ENCODE measurements at places on chromosomes 11 and 22.

- DNase-seq: no peak
Observed at GRCh38 chr11:2792381-2793250, 92.8 kb upstream of the KCNQ1OT1 start.

- DNase-seq: no peak
Observed at GRCh38 chr11:122647736-122648275, 7.7 kb upstream of the UBASH3B start.

DNA sequence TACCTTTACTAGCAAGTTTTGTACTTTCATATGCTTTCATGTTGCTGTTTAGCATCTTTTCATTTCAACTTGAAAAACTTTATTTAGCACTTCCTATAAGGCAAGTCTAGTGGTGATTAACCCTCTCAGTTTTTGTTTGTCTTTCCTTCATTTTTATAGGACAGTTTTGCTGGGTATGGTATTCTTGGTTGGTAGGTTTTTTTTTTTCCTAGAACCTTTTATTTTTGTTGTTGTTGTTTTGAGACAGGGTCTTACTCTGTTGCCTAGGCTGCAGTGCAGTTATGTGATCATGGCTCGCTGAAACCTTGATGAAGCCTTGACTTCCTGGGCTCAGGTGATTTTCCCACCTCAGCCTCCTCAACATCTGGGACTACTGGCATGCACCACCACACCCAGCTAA is 29.9 kb upstream of the SLC5A1 start:
- no peak for DNase-seq

GRCh38 chr22:27135031-27135981 is 477.9 kb downstream of the MIAT start:
- no peak for DNase-seq

- DNase-seq: no peak
Observed at GRCh38 chr11:131297441-131297840, 73.0 kb upstream of the NTM start.

GRCh38 chr11:63536669-63537292 is at the start of gene PLAAT4:
PLAAT4 (plus strand) TSS chr11:63536808; CDS start chr11:63536869, 61 bp downstream.
- DNase-seq: no peak

- DNase-seq: no peak
Observed at GRCh38 chr11:22449441-22449840, 111.3 kb downstream of the SLC17A6 start.

- no peak for DNase-seq
Observed at GRCh38 chr11:74008373-74009229, at the start of gene UCP3. UCP3 (minus strand) TSS chr11:74009085; CDS start chr11:74007042, 2,043 bp downstream.

DNA sequence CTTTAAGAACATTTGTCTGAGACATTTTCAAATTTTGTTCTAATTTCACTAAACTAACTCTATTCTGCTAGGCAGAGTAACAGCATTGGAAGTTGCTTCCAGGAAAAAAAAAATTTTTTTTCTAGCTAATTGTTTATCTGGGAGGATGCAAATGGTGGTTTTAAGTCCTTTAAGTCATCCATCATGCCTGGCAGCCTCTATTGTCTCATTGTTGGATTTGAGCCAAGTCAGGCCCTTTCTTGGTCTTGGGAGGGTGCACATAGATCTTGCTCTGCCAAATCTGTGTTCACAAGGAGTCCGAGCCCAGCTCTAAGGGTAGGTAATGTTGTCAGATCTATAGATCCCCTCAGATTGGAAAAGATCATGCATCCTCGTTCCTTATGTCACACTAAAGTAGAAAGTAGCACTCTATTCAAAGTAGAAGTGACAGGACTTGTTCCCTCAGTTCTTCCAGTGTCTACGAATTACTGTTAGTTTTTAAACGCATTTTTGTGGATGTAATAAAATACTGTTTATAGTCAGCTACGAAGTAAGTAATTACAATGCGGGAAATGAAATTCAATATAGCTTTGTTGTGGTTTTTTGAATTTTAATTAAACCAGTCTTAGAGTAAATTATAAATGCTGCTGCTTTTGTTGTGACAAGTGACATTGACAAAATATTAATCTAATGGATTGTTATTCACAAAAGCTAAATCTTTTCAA is 166.0 kb upstream of the RASSF10 start:
- DNase-seq: no peak

DNA sequence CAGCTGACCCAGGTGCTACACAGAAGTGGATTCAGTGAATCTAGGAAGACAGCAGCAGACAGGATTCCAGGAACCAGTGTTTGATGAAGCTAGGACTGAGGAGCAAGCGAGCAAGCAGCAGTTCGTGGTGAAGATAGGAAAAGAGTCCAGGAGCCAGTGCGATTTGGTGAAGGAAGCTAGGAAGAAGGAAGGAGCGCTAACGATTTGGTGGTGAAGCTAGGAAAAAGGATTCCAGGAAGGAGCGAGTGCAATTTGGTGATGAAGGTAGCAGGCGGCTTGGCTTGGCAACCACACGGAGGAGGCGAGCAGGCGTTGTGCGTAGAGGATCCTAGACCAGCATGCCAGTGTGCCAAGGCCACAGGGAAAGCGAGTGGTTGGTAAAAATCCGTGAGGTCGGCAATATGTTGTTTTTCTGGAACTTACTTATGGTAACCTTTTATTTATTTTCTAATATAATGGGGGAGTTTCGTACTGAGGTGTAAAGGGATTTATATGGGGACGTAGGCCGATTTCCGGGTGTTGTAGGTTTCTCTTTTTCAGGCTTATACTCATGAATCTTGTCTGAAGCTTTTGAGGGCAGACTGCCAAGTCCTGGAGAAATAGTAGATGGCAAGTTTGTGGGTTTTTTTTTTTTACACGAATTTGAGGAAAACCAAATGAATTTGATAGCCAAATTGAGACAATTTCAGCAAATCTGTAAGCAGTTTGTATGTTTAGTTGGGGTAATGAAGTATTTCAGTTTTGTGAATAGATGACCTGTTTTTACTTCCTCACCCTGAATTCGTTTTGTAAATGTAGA is 1.7 kb downstream of the MALAT1 start:
- no peak for DNase-seq

DNA sequence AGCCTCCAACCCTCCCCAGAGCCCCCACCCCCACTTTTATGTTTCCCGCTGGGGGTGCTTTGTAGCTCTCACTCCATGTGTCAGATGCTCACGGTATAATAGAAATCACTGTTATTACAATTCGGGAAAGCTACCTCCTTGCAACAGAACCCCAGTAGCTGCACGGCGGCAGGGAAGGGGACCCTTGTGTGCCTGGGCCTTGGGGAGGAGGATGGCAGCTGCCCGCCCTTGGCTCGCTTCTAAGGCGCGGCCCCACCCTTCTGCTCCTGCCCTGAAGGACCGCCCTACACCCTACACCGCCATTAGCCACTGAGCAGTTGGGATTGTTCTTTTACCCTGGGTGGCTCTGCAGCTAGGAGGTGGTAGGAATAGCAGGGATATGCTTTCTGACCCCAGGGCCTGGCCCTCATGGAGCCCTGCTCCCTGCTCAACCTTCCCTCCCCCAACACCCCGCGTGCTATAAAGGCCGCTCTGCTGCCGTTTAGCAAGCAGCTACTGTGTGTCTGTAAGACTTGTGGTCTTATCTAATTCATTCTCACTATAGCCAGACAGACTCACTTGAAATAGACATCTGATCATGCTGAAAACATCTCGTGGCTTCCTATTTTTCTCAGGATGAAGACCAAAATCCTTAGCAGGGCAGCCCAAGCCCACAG is 219.7 kb downstream of the CEP164 start:
- no peak for DNase-seq

GRCh38 chr11:26143566-26144290 is 188.2 kb upstream of the ANO3 start:
- DNase-seq: no peak

- no peak for DNase-seq
Observed at GRCh38 chr22:41560095-41560471, 727 bp upstream of the CSDC2 start.

GRCh38 chr22:43151251-43152002 is at the start of gene TSPO:
TSPO (plus strand) TSS chr22:43151559; CDS start chr22:43159239, 7,680 bp downstream.
- no peak for DNase-seq

DNA sequence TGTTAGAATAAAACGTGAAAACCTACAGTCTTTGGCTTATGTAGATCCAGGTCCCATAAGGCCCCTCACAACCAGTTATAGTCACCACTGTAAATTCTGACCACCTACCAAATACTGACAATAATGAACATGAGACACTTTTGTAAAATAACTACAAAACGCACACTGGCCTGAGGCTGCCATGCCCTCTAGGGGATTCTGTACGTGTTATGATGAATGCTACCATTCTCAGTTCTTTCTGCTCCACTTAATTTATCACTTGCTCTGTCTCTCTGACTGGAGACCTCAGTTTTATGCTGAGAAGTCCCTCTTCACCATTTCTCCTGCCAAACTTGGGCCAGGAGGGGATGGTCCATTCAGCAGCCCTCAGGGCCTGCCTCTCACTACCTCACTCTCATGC is 18.7 kb upstream of the TMPRSS5 start:
- no peak for DNase-seq

DNA sequence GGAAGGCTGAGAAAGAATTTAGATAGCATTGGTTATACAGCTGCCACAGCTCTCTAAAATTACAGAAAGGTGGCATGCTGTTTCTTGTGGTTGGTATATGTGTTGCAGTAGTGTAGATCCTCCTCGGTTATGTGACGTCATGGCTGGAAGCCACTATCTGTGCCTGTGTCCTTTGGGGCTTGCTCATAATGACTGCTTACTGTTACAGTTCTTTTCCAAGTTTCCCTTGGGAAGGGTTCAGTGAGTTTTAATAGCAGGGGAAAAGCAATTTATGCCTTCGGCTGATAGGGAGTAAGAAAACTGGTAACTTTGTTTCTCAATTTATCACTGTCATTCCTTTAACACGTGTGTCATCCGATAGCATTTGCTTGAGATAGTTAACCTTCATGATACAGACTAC is 47.2 kb downstream of the POLD3 start:
- no peak for DNase-seq

DNA sequence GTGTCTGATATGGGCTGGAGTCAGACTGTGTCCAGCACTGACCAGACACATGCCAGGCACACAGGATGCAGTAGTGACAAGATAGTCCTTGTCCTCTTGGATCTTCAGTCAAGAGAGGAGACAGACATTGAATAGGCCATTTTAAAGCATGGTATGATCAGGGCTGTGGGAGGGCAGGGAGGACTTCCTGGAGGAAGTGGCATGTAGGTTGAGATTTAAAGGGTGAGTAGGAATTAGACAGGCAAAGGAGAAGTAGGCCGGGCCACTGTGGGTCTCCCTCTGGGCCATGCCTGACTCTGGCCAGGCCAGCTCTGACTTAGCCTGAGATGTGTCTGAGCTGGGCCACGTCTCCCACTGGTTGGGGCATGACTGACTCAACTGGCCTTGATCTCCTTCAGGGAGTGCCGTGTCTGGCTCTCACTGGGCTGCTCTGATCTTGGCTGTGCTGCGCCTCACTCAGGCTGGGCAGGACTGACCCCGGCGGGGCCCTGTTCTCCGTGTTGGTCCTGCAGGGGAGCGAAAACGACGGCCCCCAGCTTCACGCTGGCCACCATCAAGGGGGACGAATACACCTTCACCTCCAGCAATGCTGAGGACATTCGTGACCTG is 71.2 kb downstream of the MYO7A start:
- no peak for DNase-seq

- DNase-seq: no peak
Observed at GRCh38 chr22:19822301-19823117, 32.2 kb downstream of the GNB1L start.

GRCh38 chr11:98834776-98835175 is 186.0 kb upstream of the CNTN5 start:
- no peak for DNase-seq

DNA sequence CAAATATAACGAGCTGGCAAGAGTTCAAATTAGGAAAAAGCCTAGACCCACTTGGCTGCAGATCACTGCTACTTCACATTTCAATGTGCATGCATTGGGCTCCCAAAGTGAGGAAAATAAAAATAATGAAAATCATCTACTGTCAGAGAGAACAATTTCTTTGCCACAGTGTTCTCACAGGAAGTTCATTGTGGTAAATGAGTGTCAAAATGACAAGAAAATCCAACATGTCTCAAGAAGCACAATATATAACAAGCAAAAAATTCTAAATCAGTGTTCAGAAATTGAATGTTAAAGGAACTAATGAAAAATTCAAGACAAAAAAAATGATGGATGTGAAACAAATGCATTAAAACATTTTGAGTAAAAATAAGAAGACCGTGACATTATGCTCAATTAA is 31.3 kb downstream of the RCN1 start:
- no peak for DNase-seq

- DNase-seq: no peak
Observed at GRCh38 chr22:38925571-38926041, 31.8 kb upstream of the APOBEC3A start.

DNA sequence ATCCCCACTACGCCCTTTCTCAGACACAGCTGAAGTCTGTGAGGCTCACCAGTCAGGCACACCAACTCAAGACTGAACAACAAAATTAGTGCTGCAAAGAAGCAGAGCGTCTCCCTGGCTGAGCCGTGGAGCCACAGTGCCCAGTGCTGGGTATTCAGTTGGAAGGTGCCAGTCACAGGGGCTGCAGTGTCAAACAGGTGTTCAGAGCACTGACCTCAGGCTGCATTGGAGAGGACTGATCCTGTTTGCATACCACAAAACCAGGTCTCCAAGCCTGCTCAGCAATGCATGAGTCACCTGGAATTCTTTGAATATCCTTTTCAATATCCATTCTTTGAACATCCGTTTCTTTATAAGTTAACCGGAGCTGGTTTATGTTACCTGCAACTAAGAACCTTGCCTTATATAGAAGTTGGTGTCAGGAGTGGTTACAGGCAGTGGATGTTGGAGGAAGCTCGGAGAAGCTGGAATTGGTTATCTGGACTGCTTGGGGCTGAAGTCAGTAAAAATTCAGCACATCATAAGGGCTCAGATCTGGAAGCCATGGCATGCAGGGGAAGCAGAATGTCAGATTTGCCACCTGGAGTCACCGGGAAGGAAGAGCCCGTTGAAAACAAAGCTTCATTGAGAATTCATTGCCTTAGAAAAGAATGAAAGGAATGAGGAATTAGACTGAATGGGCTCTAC is 30.3 kb downstream of the PDGFB start:
- DNase-seq: no peak

DNA sequence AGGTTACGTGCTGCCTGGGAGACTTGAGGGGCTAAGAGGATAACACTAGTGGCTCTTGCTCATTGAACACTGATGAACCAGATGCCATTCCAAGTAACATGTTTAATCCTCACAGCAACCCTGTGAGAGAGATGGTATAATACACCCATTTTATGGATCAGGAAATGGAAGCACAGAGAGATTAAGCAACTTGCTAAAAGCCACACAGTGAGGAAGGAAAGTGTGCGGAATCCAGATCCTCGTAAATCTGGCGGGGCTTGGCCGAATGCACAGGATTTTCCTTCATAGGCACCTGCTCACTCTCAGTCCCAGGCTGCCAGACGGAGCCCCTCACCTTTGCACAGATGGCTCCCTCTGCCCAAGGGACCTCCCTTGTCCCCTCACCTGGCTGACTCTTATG is 7.7 kb upstream of the FOSL1 start:
- DNase-seq: no peak

DNA sequence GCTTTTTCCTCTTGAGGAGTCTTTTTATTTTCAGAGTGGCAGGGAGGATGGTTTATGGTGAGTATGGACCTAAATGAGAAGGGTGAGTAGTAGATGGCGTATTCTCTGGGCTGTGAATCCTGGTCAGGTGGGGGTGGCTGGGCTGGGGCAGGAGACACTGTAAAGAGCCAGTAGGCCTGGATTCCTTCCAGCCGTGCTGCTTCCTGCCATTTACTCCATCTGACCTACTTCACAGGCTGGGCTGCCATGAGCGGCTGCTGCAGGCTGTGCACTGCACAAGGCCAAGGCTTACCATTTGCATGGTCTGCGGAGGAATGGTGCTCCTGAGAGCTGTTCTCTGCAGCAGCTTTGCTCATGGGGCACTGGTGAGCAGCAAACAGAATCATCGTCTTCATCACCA is 297.6 kb downstream of the KIRREL3 start:
- DNase-seq: no peak

- DNase-seq: no peak
Observed at GRCh38 chr11:45622283-45622682, 43.1 kb downstream of the CHST1 start.

All from iPS DF 6.9 (cell line).